ENCODE measurements at places on chromosomes 1 and 21.

GRCh38 chr1:20184481-20184900 lies 1.4 kb upstream of the UBXN10 start:
- no peak for DNase-seq

GRCh38 chr1:220956501-220957232 lies 77.4 kb downstream of the HLX start:
- no peak for DNase-seq

DNA sequence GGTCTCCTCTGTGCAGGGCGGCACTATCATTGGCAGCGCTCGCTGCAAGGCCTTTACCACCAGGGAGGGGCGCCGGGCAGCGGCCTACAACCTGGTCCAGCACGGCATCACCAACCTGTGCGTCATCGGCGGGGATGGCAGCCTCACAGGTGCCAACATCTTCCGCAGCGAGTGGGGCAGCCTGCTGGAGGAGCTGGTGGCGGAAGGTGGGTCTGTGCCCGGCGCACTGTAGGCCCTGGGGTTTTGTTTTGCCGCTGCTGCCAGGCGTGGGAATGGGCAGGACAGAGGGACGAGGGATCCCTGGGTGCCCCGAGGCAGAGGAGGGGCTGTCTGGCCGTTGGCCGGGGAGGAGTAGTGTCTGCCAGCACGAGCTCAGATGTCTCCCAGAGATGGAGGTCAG lies 12.2 kb downstream of the PFKL start:
- DNase-seq, result no peak

DNA sequence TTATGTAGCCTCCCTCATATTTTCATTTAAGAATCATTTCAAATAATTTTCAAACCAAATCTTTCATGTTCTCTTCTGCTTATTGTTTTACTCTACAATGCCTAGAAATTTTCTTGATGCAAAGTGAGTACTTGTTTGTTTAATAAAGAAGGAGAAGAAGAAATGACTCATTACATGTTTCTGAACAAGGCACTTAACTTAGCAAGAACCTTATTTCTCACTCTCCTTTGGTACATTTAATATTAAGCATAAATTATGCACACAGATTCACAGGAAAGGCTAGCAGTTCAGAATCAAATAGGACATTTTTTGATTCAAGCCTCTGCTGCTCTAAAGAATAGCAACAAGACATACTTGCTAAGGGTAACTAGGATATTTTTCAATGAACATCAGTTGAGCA lies 9.1 kb downstream of the SCYL3 start:
- no peak for DNase-seq

- no peak for DNase-seq
Measured at GRCh38 chr1:184424157-184424556, 37.3 kb downstream of the C1orf21 start.

GRCh38 chr1:25222606-25223005 lies 9.7 kb downstream of the SYF2 start:
- DNase-seq, result no peak

DNA sequence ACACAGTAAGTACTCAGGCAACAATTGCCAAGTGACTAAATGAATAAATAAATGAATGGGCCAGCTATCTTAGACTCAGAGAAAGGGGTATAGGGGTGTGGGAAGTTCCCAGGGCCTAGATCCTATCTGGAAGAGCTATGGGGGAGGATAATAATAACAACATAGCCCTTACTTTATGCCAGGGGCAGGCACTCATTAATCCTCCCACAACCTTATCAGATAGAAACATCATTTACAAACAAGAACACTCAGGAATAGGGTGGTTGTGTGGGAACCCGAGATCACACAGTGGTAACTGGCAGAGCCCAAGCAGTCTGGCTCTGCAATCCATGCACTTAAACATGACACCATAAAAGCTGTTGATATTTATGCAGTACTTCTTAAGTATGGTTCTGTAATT lies 128.2 kb upstream of the SPATA6 start:
- no peak for DNase-seq

- no peak for DNase-seq
Measured at GRCh38 chr21:41255190-41255589, 61.4 kb upstream of the FAM3B start.

DNA sequence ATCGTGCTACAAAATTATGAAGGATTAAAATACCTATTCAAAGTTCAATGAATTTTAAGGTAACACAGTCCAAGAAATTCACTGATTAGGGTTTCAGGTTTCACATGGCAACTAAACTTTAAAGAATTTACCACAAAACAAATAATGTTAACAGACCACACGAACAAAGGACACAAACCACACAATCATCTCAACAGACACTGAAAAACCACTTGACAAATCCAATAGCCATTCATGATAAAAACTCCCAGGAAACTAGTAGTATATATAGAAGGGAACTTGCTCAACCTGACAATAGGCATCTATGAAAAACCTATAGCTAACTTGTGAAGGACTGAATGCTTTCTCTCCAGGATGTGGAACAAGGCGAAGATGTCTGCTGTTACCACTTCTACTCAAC lies 21.1 kb upstream of the SH2D5 start:
- no peak for DNase-seq

DNA sequence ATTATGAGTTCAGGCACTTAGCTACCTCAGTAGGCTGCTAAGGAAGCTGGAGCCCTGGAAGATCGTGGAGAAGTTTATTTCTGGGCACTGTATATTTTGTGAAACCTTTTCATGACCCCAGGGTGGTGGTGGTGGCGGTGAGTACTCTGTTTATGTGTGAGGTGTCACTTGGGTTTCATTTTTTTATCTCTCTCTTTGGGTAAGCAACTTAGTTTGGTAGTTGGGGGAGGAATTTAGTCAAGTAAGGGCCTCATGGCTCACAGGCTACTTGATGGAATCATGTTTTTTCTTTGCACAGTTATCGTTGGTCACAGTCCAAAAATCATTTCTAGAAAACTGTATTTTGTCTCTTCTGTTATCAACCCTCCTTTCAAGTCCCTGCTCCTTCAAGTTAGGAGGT lies 33.9 kb downstream of the C1orf141 start:
- no peak for DNase-seq

GRCh38 chr1:154695985-154696384 lies 88.0 kb upstream of the ADAR start:
- DNase-seq, result no peak

DNA sequence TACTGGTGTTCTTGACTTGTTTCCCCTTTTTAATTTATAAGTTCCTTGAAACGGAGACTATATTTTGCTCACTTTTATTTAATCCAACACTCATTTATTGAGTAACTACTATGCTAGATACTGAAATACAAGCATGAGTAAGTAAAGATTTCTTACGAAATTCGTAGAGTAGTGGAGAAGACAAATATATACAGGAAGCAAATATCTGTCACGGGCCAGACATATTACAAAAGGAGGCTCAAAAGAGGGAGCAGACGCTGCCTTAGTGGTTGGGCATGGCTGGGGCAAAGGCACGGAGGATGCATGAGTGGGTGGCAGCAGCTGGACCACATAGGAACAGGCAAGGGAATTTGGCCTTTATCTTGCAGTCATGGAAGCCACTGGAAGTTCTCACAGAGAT lies 6.8 kb downstream of the NCF2 start:
- no peak for DNase-seq

- DNase-seq, result no peak
Measured at GRCh38 chr1:117596023-117596720, 9.7 kb upstream of the TENT5C start.

GRCh38 chr1:96427616-96428015 lies 294.0 kb upstream of the PTBP2 start:
- no peak for DNase-seq

DNA sequence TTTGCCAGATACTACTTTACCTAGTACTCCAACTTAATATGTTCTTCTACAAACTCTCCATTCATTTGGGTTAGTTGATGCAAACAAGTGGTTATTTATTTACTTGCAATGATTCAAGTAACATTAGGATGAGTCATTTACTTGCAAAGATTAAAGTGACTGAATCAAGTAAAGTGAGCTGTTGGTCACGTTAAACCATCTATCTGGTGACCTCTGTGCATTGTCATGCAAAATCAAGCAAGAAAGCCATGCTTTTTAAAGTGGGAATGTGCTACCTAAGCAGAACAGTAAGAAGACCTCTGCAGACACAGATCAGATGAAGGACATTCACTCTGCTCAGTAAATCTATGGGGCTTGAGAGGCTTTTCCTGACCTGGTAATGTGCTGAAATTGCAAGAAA lies 254.7 kb downstream of the LRRIQ3 start:
- DNase-seq, result no peak

- DNase-seq, result no peak
Measured at GRCh38 chr1:207863893-207864535, 46.9 kb downstream of the CD34 start.

DNA sequence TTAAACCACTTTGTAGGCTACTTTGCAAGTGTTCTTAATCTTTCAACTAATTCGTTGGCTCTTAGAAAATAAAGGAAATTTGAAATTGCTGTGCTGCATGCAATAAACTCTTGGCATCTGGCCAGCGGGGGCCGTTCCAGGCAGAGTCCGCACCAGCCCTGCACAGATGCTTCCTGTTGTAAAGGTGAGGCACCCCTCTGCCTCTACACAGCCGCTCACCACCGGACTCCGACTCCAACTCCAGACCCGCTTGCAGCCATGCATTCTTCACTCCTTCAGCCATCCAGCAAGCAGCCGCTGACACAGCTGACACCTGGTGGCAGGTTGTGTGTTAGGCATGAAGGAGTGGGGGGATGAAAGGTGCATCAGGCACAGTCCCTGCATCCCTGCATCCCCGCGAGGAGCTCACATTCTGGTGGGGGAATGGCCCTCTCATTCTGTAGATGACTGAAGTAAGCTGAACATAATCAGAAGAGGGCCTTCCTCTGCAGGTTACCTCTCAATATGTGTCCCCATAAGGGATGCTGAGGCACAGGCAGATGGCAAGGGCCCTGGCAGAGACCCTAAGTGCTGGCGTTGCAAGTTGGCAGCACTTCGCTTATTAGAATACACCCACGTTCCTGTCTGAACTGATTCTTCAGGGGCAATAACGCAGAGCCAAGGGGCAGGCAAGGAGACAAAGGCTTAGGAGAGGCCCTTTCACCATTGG lies 56.8 kb downstream of the GLIS1 start:
- no peak for DNase-seq

DNA sequence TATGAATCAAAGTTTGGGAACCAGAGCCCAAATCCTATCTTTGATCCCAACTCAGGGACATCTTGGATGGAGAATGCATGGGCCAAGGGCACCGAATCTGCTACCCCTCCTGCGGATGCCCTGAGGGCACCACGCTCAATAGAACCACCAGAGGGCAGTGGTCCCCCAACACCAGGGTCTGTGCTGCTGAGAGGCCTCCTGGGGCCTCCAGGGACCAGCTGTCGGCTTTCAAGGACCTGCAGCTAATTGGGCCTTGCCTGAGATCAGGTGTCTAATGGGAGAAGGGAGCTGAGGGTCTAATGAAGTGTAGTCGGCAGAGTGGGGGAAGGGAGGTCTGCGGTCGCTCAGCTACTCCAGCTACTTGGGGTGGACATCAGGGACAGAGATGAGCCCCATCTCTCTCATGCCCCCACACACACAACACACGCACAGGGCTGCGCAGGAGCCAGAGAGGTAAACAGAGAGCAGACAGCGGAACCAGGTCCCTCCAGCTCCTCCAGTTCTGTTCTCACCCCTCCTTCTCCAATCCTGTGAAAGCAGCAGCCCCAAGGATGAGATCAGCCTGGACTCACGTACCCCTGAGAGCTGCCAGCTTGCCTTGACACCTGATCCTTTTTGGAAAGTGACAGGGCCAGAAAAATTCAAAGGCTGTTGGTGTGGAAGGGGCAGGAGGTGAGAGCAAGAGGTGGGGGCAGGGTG lies 34.9 kb upstream of the PPP1R15B start:
- DNase-seq, result no peak

DNA sequence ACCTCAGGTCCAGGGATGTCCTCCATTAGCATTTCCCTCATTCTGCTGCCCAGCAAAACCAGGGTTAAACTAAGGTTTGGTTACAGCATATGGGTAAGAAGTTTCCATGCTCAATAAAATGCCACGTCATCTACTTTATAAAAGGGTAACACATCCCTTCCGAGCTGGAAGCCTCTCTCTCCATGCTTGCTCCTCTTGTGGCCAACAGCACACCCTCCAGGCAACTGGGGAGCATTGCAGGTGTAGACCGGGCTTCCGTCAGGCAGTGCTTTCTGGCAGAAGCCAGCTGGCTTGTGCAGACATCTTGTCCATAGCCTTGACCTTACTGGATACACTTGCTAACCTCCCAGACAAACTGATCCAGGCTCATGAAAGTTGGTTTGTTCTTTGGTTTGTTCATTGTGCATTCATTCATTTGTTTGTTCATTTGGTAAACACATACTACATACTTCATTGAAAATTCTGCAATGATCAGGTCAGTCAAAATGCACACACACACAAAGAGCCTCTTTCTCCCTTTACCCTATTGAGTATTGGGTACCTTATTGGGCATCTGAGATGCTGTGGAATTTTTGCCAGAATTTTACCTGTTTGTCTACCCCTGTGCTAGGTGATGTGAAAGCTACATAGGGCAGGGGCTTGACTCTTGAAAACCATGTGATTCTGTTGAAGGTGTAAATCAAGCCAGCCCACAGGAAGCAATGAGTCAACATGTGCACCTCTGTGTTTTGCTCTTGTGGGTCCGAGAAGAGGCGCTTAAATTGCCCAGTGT lies 422.8 kb downstream of the CAMTA1 start:
- DNase-seq, result no peak

GRCh38 chr1:36125129-36125991 lies at the start of gene COL8A2:
Gene COL8A2, minus strand, starts transcription at chr1:36125222. Its CDS starts 24,980 bp downstream, at chr1:36100242.
- no peak for DNase-seq

DNA sequence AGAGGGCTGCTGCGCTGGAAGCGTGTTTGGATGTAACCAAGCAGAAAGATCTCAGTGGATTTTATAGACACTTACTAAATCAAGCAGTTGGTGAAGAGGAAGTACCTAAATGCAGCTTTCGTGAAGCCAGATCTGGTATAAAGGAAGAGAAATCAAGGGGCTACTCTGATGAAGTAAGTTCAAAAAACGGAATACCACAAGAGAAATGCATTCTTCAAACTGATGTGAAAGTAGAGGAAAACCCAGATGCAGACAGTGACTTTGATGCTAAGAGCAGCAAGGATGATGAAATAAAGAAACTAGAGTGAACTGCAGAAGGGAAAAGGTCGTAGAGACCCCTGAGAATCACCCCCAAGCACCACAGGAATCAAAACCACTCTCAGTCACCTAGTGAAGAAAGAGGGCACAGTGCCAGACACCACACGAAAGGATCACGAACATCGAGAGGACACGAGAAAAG lies 40.8 kb upstream of the NEXN start:
- DNase-seq, result no peak

GRCh38 chr1:185279571-185279970 lies 37.5 kb downstream of the IVNS1ABP start:
- no peak for DNase-seq
